Glutamatergic neuron (in vitro differentiated cells): ENCODE measurements at places on chromosomes 1 and 21.

DNA sequence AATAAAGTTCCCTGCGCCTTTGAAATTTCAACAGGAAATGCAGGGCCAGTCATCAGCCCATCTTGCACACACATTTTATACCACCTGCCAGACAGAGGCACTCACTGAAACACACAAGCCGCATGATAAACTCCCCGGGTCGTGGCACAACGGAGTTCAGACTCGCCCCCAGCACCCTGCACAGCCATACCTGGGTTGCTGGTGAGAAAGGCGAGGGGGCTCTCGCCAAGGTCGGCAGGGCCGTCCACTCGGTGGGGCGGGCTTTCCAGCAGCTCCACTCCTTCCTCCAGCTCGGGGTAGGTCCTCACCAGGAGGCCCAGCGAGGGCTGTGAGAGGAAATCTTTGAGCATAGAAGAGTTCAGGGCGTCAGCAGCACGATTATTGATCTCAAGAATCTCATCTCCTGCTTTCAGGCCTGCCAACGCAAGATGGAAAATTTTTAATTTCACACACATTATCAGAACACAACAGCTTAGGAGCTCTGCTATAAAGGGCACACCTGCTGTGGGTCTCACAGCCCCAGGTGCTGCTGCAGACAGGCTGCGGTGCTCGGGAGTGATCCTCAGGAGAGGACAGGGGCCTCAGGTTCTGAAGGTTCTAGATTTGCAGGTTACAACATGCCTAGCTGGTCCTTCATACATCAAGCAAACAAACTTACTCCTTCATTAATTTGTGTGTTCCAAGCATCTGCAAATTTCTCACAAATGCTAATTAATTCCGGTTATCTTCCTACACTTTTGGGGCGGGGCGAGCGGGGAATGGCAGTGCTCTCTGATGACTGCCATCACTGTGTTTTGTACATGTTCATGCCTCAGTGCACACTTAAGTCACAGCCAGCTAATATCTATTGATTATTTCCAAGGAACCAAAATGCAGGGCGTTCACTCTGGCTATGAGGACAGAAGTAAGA, 144.2 kb upstream of the KRTAP19-8 start:
- H3K36me3 ChIP-seq: no peaks in the 10 kb centered on the region
- peaks cover 2% of the 10 kb centered on the region for H3K27me3 ChIP-seq
- H3K4me1 ChIP-seq: peaks cover 12% of the 10 kb centered on the region
- peak overlapping the region; percentile 14 for H3K4me3 ChIP-seq
- DNase-seq: no peak
- H3K27ac ChIP-seq: no peak overlapping the region

- no peak overlapping the region for H3K27ac ChIP-seq
- H3K4me1 ChIP-seq: no peaks in the 10 kb centered on the region
- H3K36me3 ChIP-seq: no peaks in the 10 kb centered on the region
These were observed 241.2 kb downstream of the RGS7 start for GRCh38 chr1:241115784-241116183.

- H3K27ac ChIP-seq: no peak overlapping the region
- peaks cover 12% of the 10 kb centered on the region for H3K4me1 ChIP-seq
- DNase-seq: peak; percentile 45
- H3K4me3 ChIP-seq: no peak overlapping the region
These were observed 3.6 kb upstream of the RSPH1 start for GRCh38 chr21:42499444-42500112.

- peaks cover 14% of the 10 kb centered on the region for H3K4me1 ChIP-seq
- H3K27ac ChIP-seq: no peak overlapping the region
- no peak overlapping the region for H3K4me3 ChIP-seq
- peaks cover 2% of the 10 kb centered on the region for H3K36me3 ChIP-seq
- H3K27me3 ChIP-seq: peaks cover 1% of the 10 kb centered on the region
- DNase-seq: no peak
These were observed 21.1 kb downstream of the OLFML3 start for GRCh38 chr1:114000406-114000805.

DNA sequence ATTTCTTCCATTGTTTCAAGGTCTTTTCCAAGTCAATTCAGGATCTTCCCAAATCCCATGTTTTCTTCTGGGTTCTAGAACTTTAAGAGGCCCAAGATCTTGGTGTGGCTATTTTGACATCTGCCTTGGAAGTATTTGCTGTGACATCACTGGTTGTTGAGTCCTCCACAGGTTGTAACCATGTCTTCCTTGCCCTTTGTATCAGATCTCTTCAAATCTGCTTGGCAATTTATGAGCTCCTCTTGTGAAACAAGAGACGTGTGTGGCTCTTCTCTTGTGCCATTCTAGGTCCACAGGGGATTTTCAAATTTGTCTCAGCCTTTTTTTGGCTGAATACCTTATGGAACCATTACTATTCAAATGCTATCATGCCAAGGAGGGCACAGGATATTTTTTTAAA, 60.3 kb upstream of the KCNK2 start:
- H3K27ac ChIP-seq: no peak overlapping the region
- H3K36me3 ChIP-seq: no peaks in the 10 kb centered on the region
- H3K27me3 ChIP-seq: no peaks in the 10 kb centered on the region

- no peaks in the 10 kb centered on the region for H3K36me3 ChIP-seq
- H3K4me1 ChIP-seq: peaks cover 14% of the 10 kb centered on the region
- H3K4me3 ChIP-seq: no peak overlapping the region
- no peak overlapping the region for H3K27ac ChIP-seq
These were observed 654.6 kb downstream of the KIF26B start for GRCh38 chr1:245809361-245809760.

DNA sequence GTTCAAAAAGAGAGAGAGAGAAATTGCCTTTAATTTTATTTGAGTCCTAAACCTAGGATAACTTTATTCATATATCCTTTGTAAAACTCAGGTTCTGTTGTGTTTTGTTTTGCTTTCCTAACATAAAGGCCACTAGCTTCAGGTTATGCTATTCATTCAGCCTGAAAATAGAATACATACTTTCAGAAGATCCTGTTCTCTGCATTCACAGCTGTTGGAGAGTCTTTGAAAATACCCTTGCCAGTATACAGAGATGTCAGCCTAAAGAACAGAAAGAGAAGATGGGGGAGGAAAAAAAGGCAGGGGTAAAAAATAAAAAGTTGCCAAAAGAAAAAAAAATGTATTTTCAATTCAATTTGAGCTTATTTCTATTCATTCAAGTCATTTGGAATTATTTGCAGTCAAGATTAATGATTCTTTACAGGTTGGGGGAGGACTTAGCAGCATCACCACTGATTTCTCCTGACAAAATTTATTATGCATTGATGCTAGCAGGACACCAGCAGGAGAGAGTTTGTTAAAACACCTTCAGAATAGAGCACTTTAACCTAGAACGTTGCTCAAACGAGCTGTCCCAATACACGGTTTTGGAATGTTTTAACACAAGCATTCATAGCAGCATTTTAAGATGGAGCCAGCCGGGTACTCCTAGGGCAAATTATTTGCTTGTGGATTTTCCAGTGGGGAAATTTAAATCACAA, 318.5 kb downstream of the NTNG1 start:
- H3K4me3 ChIP-seq: no peak overlapping the region
- H3K27ac ChIP-seq: no peak overlapping the region
- H3K36me3 ChIP-seq: no peaks in the 10 kb centered on the region
- no peaks in the 10 kb centered on the region for H3K27me3 ChIP-seq
- H3K4me1 ChIP-seq: peaks cover 2% of the 10 kb centered on the region

GRCh38 chr1:241716915-241717656, 65.0 kb downstream of the WDR64 start:
- no peak for DNase-seq
- no peak overlapping the region for H3K27ac ChIP-seq
- H3K27me3 ChIP-seq: peaks cover 4% of the 10 kb centered on the region
- H3K4me1 ChIP-seq: peaks cover 18% of the 10 kb centered on the region
- no peaks in the 10 kb centered on the region for H3K36me3 ChIP-seq

DNA sequence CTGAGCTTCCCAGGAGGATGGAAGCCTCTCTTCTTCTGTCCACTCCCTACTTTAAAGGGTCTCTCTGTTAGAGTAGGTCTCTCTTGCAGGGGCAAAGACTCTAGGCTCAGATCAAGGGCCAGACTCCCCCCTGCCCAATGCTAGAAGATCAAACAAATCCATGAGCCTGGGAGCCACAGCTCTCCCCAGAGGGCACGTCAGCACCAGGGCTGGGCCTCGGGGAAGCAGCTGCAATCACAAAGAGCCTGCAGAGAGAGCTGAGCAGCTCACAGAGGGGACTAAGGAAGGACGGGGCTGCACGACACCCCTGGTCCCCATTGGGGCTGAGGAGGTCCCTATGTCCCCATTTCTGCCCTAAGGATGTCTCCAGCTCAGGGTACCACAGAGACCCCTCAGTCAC, 3.9 kb downstream of the CNTN2 start:
- H3K27ac ChIP-seq: no peak overlapping the region
- H3K4me1 ChIP-seq: peaks cover 51% of the 10 kb centered on the region
- H3K27me3 ChIP-seq: peaks cover 20% of the 10 kb centered on the region
- no peaks in the 10 kb centered on the region for H3K36me3 ChIP-seq

DNA sequence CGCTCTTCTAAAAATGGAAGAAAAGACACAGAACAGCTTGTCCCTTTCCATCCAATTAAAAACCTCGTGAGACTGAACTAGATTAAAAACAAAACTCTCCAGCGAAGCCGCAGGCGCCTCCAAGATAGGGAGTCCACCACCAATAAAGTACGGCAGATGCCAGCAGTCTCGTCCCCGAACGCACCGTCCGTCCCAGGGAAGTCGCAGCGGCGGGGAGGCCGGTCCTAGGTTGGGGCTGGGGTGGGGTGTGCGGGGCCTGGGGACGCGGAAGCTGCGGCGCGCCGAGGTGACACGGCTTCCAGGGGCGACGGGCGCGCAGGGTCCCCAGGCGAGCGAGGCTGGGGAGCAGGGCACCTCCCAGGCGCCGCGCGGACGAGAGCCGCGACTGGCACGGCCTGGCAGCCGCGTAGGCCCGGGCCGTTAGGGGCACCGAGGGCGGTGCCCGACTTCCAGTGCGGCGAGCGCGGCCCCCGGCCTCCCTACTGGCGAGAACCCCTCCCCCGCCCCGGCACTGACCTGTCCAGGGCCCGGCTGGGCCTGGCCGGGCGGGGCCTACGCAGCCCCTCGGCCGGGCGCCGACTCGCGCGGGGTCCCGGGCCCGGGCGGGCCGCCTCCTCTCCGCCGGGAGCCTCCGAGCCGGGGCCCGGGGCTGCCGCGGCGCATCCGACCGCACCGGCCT, 28.3 kb upstream of the A3GALT2 start:
- H3K4me3 ChIP-seq: peak overlapping the region; percentile 98
- H3K27me3 ChIP-seq: peaks cover 26% of the 10 kb centered on the region
- H3K4me1 ChIP-seq: peaks cover 41% of the 10 kb centered on the region
- H3K36me3 ChIP-seq: peaks cover 20% of the 10 kb centered on the region
- peak overlapping the region; percentile 98 for H3K27ac ChIP-seq

DNA sequence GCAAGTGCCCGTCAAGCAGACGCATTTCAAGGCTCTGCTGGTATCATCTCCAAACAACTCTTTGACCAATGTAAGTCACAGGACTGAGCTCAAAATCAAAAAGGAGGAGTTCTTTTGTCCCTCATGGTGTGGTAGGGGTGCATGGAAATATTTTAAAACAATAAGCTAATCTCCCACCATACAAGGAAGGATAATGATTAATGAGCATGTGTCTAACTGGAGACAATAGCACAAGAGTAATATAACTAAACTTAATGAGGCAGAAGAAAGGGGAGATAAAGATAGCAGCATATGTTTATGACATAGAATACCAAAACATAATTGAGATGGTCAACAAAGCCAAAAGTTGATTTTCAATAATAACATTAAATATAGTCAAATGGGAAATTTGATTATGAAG, 668.0 kb upstream of the ZP4 start:
- H3K4me1 ChIP-seq: peaks cover 6% of the 10 kb centered on the region
- no peak for DNase-seq
- no peak overlapping the region for H3K4me3 ChIP-seq

GRCh38 chr1:75794382-75794781, 2.3 kb upstream of the MSH4 start:
- no peak overlapping the region for H3K4me3 ChIP-seq
- DNase-seq: no peak
- no peak overlapping the region for H3K27ac ChIP-seq
- no peaks in the 10 kb centered on the region for H3K36me3 ChIP-seq
- H3K27me3 ChIP-seq: no peaks in the 10 kb centered on the region

GRCh38 chr1:32813941-32814739, 3.0 kb downstream of the YARS1 start:
- H3K27me3 ChIP-seq: peaks cover 6% of the 10 kb centered on the region
- no peak for DNase-seq
- no peaks in the 10 kb centered on the region for H3K36me3 ChIP-seq
- H3K4me3 ChIP-seq: peak overlapping the region; percentile 23

GRCh38 chr1:48356901-48357300, 115.1 kb downstream of the SPATA6 start:
- no peak overlapping the region for H3K27ac ChIP-seq
- H3K4me3 ChIP-seq: no peak overlapping the region
- no peak for DNase-seq
- H3K27me3 ChIP-seq: no peaks in the 10 kb centered on the region
- no peaks in the 10 kb centered on the region for H3K36me3 ChIP-seq

DNA sequence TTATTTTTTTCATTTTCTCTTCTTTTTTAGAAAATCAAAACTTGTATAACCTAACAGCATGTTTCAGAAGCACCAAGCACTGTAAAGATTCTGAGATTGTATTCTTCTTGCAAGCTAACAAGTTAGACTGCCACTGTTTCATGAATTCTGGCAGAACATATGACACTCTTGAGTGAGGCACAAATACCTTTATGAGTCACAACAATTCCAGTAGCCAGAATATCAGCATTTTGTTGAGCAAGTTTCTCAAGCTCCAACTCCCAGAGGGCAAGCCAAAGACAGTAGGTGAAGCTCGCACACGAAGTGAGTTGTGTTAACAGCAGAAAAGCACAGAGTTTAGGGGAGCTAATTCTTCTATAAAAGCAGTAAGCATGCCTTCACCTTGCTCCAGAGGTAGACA, 268.8 kb upstream of the NCAM2 start:
- no peak overlapping the region for H3K27ac ChIP-seq
- no peak for DNase-seq
- H3K27me3 ChIP-seq: no peaks in the 10 kb centered on the region
- no peaks in the 10 kb centered on the region for H3K4me1 ChIP-seq
- no peak overlapping the region for H3K4me3 ChIP-seq
- H3K36me3 ChIP-seq: no peaks in the 10 kb centered on the region

GRCh38 chr1:3695326-3696217, 43.3 kb downstream of the TP73 start:
- peaks cover 52% of the 10 kb centered on the region for H3K4me1 ChIP-seq
- H3K27me3 ChIP-seq: peaks cover 20% of the 10 kb centered on the region
- peak overlapping the region; percentile 16 for H3K4me3 ChIP-seq
- peak; percentile 83 for DNase-seq
